ENCODE measurements at places on chromosomes 1 and 21.

DNA sequence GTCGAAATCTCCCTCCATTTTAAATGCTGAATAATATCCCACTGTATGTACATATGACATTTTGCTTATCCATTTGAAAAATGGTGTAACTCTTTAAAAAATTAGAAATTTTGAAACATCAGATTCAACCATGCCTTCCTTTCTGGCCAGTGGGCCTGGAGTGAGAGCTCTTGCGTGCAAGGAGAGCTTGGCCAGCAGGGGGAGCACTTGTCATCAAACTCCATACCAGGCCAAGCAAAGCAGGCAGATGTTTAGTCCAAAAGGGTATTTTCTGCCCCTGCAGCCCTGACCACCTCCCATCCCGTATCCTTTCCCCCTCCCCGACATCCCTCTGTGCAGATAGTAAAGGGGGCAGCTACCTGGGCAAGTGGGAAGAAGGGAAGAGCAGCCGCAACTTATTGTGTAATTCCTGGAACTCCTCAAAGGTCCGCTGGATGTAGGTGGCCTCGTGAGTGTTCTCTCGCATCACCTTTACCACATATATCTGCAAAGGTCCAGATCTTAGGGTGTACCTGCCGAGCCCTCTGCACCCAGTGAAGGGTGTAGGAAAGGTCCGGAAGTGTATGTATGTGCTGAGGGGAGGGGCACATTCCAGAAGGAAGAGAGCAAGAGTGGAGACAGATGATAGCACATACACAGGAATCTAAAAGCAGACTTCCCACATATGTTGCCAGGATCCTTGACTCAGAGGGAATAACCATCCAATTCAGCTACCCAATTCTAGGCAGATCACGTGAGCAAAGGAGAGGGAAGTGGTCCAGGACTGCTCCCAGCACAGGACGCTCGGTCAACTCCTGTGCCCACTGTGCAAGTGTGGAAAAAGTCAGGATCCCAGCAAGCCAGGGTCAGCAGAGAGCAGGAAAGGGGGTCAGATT lies 19.9 kb upstream of the PPP1R15B start:
- peaks cover 33% of the 10 kb centered on the region for H3K36me3 ChIP-seq

- H3K36me3 ChIP-seq: no peaks in the 10 kb centered on the region
- no peak overlapping the region for H3K27ac ChIP-seq
- H3K4me1 ChIP-seq: no peaks in the 10 kb centered on the region
- peaks cover 4% of the 10 kb centered on the region for H3K27me3 ChIP-seq
- H3K4me3 ChIP-seq: no peak overlapping the region
Measured at GRCh38 chr21:38280454-38280853, 23.7 kb downstream of the KCNJ15 start.

DNA sequence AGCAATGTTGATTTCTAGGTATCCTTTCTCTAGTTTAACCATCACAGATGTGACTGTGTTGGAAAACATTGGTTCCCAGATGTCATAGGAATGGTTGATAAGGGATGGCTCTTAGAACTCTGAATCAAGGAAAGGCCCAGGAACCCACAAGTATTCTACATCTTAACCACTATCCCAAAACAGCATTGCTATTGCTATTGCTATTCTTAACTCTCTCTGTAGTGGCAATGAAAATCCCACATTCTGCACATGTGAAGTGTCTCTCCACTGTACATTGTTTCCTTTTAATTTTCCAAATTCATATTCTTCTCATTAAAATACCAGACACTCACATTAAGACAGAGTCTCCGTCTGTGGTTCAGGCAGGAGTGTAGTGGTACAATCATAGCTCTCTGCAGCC lies 420.4 kb upstream of the RUNX1 start:
- no peak overlapping the region for H3K4me3 ChIP-seq
- H3K36me3 ChIP-seq: peaks cover 6% of the 10 kb centered on the region
- H3K27me3 ChIP-seq: peaks cover 3% of the 10 kb centered on the region
- H3K4me1 ChIP-seq: peaks cover 11% of the 10 kb centered on the region

DNA sequence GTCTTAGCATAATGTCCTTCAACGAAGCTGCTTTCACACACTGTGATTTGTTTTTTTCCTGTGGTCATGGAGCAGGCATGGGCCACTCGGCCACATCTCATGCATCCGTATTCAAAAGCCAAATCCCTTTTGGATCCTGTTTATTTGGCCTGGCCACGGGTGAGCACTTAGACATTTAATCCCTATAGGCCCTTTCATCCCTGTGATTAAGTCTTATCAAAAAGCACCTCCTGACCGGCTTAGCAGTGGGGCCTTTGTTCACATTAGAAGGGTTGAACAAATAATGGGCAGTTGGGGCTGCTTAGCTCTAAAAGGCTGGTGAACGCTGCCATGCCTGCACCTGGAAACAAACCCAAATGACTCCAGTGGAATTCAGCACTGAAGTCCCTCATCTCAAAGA lies 2.0 kb downstream of the KCNE2 start:
- H3K36me3 ChIP-seq: no peaks in the 10 kb centered on the region
- H3K4me3 ChIP-seq: no peak overlapping the region
- peaks cover 17% of the 10 kb centered on the region for H3K27me3 ChIP-seq
- H3K27ac ChIP-seq: no peak overlapping the region
- DNase-seq: no peak

DNA sequence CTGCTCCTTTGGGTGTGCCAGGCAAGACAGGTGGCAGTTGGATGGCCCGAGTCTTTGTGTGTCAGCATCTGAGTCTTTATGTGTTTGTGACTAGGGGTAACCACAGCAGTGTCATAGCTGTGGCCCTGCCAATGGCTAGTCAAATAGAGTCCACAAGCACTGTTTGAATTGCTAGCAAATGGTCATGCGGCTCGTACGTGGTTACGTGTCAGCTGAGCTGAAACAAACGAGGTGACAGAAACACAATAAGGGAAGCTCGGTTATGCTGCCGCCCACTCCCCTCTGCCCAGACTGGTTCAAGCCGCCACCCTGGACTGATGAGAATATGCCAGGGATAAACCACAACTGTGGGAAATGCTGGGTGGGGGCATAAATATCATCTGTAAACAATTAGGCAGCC lies 174.3 kb upstream of the LMO4 start:
- DNase-seq: no peak
- H3K36me3 ChIP-seq: no peaks in the 10 kb centered on the region
- H3K4me3 ChIP-seq: no peak overlapping the region
- H3K27ac ChIP-seq: no peak overlapping the region
- H3K27me3 ChIP-seq: peaks cover 29% of the 10 kb centered on the region
- H3K4me1 ChIP-seq: peaks cover 11% of the 10 kb centered on the region

DNA sequence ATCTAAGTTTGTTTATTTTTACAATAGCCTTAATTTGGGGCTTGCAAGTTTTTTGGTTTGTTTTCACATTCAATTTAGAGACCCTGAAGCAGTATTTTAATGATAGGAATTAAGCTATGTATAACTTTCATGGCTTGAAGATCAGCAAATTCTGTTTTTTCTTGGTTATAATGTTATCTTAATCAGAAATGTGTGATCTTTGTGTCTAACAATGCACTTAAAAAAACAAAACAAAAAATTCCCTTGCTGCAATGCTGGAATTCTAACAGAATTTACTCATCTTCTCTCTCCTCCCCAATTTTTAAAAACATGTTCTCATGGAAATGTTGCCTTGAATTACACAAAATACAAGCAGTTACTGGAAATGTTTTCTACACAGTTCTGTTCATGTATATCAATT lies 113.1 kb downstream of the OLFML2B start:
- no peaks in the 10 kb centered on the region for H3K27me3 ChIP-seq
- H3K27ac ChIP-seq: no peak overlapping the region
- H3K36me3 ChIP-seq: peaks cover 9% of the 10 kb centered on the region
- no peak overlapping the region for H3K4me3 ChIP-seq

DNA sequence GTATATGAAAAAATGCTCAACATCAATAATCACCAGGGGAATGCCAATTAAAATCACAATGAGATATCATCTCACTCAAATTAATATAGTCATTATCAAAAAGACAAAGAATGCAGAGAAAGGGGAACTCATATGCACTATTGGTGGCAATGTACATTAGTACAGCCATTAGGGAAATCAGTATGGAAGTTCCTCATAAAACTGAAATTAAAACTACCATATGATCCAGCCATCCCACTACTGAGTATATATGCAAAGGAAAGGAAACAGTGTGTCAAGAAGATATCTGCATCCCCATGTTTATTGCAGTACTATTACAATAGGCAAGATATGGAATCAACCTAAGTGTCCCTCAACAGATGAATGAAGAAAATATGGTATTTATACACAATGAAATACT lies 32.1 kb upstream of the TEKT2 start:
- H3K27me3 ChIP-seq: no peaks in the 10 kb centered on the region
- H3K36me3 ChIP-seq: peaks cover 22% of the 10 kb centered on the region
- no peak overlapping the region for H3K27ac ChIP-seq

DNA sequence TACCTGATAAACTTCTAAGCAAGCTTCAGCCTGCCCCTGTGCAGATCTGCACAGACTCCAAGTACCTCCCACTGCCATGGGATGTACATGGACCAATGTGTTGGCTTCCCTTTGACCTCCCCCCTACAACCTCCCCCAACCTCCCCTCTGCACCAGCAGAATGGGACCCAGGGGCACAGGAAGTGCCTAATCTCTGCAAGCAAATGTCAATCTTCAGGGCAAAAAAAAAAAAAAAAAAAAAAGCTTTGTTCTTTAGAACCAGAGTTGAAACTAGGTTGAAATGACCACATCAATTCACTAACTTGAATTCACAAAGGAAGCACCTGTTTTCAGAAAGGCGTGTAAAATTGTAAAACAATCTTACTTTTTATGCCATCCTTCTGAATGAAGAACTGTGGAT lies 53.9 kb upstream of the TIAM1 start:
- H3K27ac ChIP-seq: peak overlapping the region; percentile 82
- H3K27me3 ChIP-seq: peaks cover 2% of the 10 kb centered on the region
- peak overlapping the region; percentile 18 for H3K4me3 ChIP-seq
- peaks cover 3% of the 10 kb centered on the region for H3K36me3 ChIP-seq

DNA sequence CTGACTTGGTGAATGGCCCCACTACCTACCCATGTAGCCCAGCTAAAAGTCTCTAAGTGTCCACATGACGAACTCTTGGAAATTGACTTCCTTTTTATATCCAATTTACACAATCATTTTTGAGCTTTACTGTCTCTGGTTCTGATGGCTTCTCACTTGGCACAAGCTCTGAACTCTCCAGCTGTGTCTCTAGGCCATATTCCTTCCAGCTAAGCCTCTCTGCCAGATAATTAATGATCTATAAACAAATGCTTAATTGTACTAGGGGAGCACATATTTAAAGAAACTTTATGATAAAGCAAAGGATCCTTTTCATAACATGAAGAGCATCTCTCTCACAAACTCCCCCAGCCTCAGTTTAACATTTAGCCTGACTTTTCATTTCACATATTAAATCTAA lies 16.3 kb upstream of the BEND5 start:
- peaks cover 2% of the 10 kb centered on the region for H3K27me3 ChIP-seq
- no peak overlapping the region for H3K27ac ChIP-seq
- no peaks in the 10 kb centered on the region for H3K36me3 ChIP-seq

DNA sequence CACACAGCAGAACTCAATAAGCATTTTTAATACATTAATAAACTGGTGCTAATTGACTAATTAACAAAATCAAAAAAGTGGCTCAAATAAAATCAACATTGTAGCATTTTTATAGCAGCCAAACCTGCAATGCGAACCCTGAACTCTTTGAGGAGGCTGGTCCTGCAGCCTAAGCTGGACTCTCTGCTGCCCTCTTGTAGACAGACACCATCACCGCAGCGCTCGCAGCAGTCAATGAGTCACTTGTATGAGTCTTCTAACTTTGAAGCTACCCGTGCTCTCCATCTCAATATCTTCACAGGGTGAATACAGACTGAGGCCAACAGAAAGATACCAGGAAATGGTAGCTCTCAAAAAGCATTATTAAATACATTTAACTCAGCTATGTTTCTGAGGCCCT lies 9.7 kb upstream of the KRTAP7-1 start:
- no peak overlapping the region for H3K27ac ChIP-seq
- no peak overlapping the region for H3K4me3 ChIP-seq
- H3K36me3 ChIP-seq: no peaks in the 10 kb centered on the region
- no peaks in the 10 kb centered on the region for H3K4me1 ChIP-seq
- DNase-seq: peak; percentile 37
- peaks cover 3% of the 10 kb centered on the region for H3K27me3 ChIP-seq

DNA sequence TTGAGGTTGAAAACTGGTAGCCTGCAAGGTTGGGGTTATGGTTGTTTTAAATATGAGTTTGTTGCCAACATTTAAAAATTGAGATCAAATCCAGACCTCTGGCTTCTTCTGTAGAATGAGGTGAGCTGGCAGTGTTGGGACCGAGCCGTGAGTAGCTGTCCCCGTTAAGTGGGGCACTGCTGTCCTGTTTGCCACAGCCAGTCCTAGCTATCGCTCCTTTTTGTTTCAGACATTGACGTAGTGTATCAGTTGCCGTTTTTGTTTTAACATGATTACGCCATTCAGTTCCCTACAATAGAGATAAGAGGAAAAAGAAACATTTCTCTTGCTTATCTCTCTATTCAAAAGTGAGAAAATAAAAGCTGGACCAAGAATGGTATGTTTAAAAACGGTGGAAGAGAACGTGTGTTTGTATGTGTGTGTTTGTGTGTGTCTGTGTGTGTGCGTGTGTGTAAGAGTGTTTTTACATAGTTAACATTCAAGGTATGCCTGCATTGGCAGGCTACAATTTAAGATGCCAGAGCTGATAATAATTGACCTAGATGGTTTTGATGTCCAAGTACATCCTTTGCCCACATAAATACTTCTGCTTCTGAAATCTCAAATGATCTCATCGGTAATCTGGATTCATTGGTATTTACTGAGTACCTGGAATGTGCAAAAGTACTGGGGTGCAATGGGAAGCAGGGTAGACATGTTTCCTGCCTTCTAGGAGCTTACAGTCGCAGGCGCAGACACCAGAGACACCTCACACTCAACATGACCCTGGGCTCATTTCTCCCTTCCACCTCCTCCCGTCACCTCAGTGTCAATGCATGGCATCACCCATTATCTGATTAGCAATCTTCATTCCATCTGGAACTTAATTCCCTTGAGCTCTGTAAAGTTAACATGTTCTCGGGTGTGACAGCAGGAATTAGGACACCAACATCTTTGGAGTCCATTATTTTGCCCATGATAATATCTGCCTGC lies 65.8 kb downstream of the HUNK start:
- peaks cover 9% of the 10 kb centered on the region for H3K27me3 ChIP-seq
- no peaks in the 10 kb centered on the region for H3K36me3 ChIP-seq
- no peak overlapping the region for H3K4me3 ChIP-seq

DNA sequence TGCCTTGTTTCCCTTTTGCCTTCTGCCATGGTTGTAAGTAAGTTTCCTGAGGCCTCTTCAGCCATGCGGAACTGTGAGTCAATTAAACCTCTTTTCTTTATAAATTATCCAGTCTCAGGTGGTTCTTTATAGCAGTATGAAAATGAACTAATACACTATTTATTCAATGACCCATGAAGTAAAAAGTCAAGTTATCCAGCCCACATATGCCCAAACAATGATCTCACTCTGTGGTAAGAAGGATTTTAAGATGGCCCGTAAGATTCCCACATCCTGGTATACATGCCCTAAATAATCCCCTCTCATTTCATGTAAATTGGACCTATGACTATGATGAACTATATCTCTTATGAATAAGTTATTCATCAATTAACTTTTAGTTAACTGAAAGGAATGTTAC lies 1008.3 kb upstream of the B3GALT2 start:
- DNase-seq: no peak
- H3K4me1 ChIP-seq: no peaks in the 10 kb centered on the region
- H3K27ac ChIP-seq: no peak overlapping the region
- H3K4me3 ChIP-seq: no peak overlapping the region
- H3K27me3 ChIP-seq: no peaks in the 10 kb centered on the region

All from activated CD4-positive, alpha-beta T cell treated with anti-CD3 and anti-CD28 coated beads, Interleukin-2, amount 10 ng/mL, durations not matched to agents 7 days and 5 days (primary cell).